Fibroblast of upper back skin (primary cell): ENCODE measurements at places on chromosomes 5 and 9.
A peak's percentile ranks its signal among the peaks of the same experiment; 100 is the strongest.

DNA sequence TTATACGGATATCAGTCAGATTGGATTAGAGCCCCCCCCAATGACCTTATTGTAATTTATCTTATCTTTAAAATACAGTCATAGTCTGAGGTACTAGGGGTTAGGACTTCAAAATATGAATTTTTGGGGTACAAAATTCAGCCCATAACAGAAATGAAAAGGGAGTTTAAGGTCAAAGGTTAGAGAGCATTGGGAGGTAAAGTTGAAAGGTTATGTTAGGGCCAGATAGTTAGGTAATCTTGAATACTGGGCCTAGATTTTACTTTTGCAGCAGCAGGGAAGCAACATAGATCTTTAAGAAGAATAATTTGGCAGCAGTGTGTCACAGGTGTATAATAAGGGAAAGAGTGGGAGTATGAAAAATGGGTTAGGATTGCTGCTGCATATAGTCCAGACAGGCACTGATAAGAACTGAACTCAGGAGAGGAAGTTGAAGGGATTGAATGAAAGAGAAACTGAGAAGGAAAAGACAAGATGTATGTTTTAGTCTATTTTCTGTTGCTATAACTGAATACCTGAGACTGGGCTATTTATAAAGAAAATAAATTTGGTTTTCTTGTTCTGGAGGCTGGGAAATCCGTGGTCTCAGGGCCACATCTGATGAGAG lies 10.7 kb upstream of the GCNT4 start:
- DNase-seq, result no peak

DNA sequence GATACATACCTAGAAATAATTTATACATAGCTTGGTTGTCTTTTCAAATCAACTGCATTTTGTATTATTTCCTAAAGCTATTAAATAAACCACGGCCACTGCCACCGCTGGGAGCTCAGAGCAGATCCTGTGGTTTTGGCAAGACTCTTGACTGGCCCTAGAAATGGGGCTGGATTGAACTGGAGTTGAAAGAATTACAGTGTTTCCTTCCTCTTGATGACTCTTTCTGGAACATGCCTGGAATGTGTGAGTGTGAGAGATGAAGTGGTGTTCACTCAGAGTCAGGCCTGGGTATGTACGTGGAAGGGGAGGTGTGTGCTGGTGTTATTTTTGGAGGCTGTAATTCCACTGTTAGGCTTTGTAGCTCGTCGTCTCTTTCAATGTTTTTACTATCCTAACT lies 45.9 kb downstream of the TEK start:
- DNase-seq, result peak; percentile 95

- no peak for DNase-seq
Observed at GRCh38 chr5:52448111-52448510, 339.6 kb upstream of the ITGA1 start.

GRCh38 chr5:126805063-126805462 lies 28.1 kb downstream of the LMNB1 start:
- DNase-seq, result peak; percentile 70

GRCh38 chr5:59296317-59297264 lies 596.9 kb downstream of the PDE4D start:
- peak; percentile 38 for DNase-seq
